Activated CD4-positive, alpha-beta T cell treated with anti-CD3 and anti-CD28 coated beads, Interleukin-2, amount 10 ng/mL, durations not matched to agents 7 days and 5 days (primary cell): ENCODE measurements at places on chromosomes 6 and 20.

GRCh38 chr6:139834232-139834631, 459.8 kb upstream of the CITED2 start:
- DNase-seq: no peak
- no peak overlapping the region for H3K4me3 ChIP-seq
- no peaks in the 10 kb centered on the region for H3K27me3 ChIP-seq
- H3K4me1 ChIP-seq: no peaks in the 10 kb centered on the region
- H3K36me3 ChIP-seq: no peaks in the 10 kb centered on the region

DNA sequence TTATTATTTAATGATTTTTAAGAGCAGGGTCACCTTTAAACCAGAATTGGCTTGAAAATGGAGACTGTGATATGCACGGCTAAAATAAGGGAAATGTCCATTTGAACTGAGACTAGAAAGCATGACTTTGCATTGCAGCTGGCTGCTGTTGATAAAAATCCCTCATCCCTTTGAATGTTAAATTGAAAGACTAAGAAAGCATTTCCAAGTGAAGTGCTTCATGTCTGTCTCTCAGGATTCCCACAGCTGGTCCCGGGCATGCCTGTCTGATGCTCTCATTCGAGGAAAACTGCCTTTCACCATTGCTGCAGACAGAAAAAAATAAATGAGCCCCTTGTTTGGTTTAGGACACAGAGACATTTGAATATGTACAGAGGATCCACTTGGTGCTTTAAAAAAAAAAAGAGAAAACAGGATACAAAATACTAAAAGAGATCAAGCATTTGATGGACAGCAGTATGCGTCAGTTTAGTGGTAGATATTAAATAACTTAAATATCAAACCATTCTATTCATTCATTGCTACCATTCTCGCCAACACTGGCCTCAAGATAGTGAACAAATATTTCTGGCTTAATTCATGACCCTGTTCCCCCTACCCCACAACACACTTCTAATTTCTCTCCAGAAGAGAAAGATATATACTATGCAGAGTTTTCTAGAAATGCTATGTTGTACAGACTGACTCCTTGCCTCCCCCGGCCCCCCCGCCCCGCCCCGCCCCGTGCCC, 55.0 kb downstream of the TBC1D7 start:
- peaks cover 4% of the 10 kb centered on the region for H3K27me3 ChIP-seq
- H3K4me1 ChIP-seq: peaks cover 18% of the 10 kb centered on the region
- DNase-seq: no peak

- no peak overlapping the region for H3K4me3 ChIP-seq
- DNase-seq: no peak
- no peaks in the 10 kb centered on the region for H3K36me3 ChIP-seq
- no peaks in the 10 kb centered on the region for H3K27me3 ChIP-seq
- H3K27ac ChIP-seq: no peak overlapping the region
These were observed 118.9 kb upstream of the NHSL1 start for GRCh38 chr6:138618168-138618567.

GRCh38 chr6:2196079-2196679, 49.2 kb downstream of the GMDS start:
- H3K36me3 ChIP-seq: peaks cover 4% of the 10 kb centered on the region
- no peaks in the 10 kb centered on the region for H3K27me3 ChIP-seq
- peak; percentile 57 for DNase-seq

- H3K36me3 ChIP-seq: no peaks in the 10 kb centered on the region
- no peak overlapping the region for H3K27ac ChIP-seq
- no peaks in the 10 kb centered on the region for H3K27me3 ChIP-seq
These were observed 600.0 kb downstream of the QKI start for GRCh38 chr6:164014346-164015087.

DNA sequence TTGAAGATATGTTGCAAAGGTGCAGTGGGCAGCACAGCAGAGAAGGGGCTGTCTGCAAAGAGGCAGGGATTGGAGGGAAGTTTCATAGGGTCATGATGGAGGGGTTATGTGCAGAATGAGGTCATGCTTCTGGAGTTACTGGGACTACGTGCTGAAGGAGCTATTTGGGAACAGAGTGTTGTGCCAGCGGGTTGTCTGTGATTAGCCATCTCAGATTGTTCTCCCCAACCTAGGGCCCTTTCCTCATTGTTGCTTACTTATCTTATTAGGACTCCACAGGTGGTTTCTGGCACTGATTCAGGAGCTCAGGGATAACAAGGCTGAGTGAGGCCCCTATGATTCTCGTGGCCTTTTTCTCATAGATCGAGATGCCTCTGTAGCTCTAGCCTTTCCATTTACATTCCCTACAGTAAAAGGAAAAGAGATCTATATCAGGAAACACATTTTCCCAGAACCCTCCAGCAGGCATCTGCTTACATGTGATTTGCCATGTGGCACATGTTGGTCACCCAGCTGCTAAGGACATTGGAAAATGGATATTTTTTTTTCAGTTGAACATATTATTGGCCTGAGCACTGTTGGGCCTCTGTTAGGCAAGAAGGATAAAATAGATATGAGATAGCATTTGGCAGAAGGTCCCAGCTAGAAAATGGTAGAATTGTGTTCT, 429.6 kb upstream of the PLCB4 start:
- no peaks in the 10 kb centered on the region for H3K27me3 ChIP-seq
- no peak overlapping the region for H3K4me3 ChIP-seq
- no peak overlapping the region for H3K27ac ChIP-seq
- no peak for DNase-seq
- no peaks in the 10 kb centered on the region for H3K36me3 ChIP-seq

- DNase-seq: no peak
- H3K4me3 ChIP-seq: no peak overlapping the region
- H3K36me3 ChIP-seq: no peaks in the 10 kb centered on the region
- no peak overlapping the region for H3K27ac ChIP-seq
- H3K4me1 ChIP-seq: no peaks in the 10 kb centered on the region
These were observed 50.8 kb downstream of the MC3R start for GRCh38 chr20:56299362-56299761.

- no peak for DNase-seq
- no peak overlapping the region for H3K27ac ChIP-seq
- H3K4me3 ChIP-seq: no peak overlapping the region
- no peaks in the 10 kb centered on the region for H3K27me3 ChIP-seq
These were observed 85.2 kb downstream of the DTNBP1 start for GRCh38 chr6:15577550-15578171.

GRCh38 chr6:113522376-113522775, 334.8 kb upstream of the MARCKS start:
- no peaks in the 10 kb centered on the region for H3K36me3 ChIP-seq
- no peaks in the 10 kb centered on the region for H3K4me1 ChIP-seq
- DNase-seq: no peak
- H3K27ac ChIP-seq: no peak overlapping the region
- H3K27me3 ChIP-seq: no peaks in the 10 kb centered on the region
- H3K4me3 ChIP-seq: no peak overlapping the region

- H3K27me3 ChIP-seq: no peaks in the 10 kb centered on the region
- no peak for DNase-seq
- no peak overlapping the region for H3K4me3 ChIP-seq
- peaks cover 18% of the 10 kb centered on the region for H3K4me1 ChIP-seq
These were observed 282.9 kb upstream of the RUNX2 start for GRCh38 chr6:45045253-45045601.

DNA sequence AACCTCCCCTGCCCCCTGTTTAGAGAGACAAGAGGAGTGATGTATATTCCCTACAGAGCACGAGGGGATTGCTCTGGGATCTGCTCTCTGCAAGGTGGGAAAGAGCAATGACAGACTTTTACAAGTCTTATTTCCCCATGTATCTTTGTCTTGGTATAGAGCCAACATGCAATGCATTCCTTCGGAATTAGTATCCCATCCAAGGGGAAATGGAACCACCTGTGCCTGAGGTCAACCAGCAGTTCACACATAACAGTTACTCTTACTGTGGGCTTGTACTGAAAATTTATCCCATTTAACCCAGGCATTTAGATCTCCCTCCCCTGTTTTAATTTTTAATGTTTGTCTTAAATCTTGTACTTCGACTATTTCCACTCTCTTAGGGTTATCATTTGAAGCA, 250.4 kb downstream of the C6orf118 start:
- no peak overlapping the region for H3K4me3 ChIP-seq
- no peaks in the 10 kb centered on the region for H3K4me1 ChIP-seq
- no peak overlapping the region for H3K27ac ChIP-seq
- no peak for DNase-seq
- no peaks in the 10 kb centered on the region for H3K36me3 ChIP-seq

- H3K27me3 ChIP-seq: no peaks in the 10 kb centered on the region
- H3K36me3 ChIP-seq: peaks cover 17% of the 10 kb centered on the region
- no peak for DNase-seq
These were observed 64.7 kb downstream of the TRAM2 start for GRCh38 chr6:52512199-52512598.

DNA sequence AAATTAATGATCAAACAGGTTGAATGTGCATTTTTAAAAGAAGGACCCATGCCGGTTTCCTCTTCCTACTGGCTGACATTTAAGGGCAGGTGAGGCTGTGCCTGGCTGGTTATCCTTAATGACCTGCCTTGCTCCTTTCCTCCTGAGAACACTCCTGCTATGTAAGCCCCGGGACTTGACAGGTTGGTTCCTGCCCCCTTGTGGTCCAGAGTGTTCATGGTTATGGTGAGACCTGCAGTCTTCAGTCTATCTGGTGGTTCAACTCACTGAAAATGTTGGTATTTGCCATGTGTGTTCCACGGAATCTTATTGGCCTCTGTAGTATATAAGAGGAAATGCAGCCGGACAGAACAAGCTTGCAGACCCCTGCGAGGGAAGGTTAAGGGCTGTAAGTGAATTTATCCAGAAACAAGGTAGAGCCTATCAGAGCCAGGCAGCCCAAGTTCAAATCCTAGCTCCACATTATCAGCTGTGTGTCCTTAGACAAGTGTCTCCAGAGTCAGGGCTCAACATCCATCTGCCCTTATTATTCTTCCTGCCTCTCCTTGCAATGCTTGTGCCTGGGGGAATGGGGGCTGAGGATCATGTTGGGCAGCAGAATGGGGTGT, 5.2 kb upstream of the BPIFA3 start:
- H3K27me3 ChIP-seq: peaks cover 15% of the 10 kb centered on the region
- H3K4me3 ChIP-seq: no peak overlapping the region
- peak; percentile 50 for DNase-seq
- H3K36me3 ChIP-seq: no peaks in the 10 kb centered on the region
- no peak overlapping the region for H3K27ac ChIP-seq

GRCh38 chr6:169654598-169655391, 47.0 kb downstream of the WDR27 start:
- peaks cover 14% of the 10 kb centered on the region for H3K4me1 ChIP-seq
- H3K4me3 ChIP-seq: peak overlapping the region; percentile 81
- H3K36me3 ChIP-seq: no peaks in the 10 kb centered on the region
- peak; percentile 70 for DNase-seq
- H3K27me3 ChIP-seq: no peaks in the 10 kb centered on the region

DNA sequence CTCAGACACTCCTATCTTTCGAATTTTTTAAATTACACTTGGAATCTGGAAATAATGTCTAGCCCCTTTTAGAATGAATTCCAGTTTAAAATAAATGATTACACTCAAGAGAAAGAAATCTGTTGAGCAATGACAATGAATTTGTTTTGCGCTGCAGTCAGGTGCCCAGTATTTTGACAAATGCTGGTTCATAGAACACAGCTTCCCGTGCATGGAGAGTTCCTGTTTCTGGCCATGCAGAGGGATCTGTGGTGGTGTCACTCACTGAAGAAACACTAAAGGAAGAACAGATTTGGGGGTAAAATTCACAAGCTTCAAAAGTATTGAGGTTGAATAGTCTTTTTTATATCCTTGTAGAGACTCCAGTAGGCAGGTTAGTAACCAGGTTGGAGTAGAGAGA, 113.4 kb upstream of the CEP85L start:
- H3K4me1 ChIP-seq: peaks cover 20% of the 10 kb centered on the region
- H3K36me3 ChIP-seq: no peaks in the 10 kb centered on the region
- no peak for DNase-seq
- H3K4me3 ChIP-seq: no peak overlapping the region

- peaks cover 3% of the 10 kb centered on the region for H3K27me3 ChIP-seq
- no peak overlapping the region for H3K27ac ChIP-seq
- no peak for DNase-seq
- no peak overlapping the region for H3K4me3 ChIP-seq
- H3K4me1 ChIP-seq: peaks cover 5% of the 10 kb centered on the region
These were observed 48.4 kb upstream of the DSN1 start for GRCh38 chr20:36821964-36822437.

- no peak overlapping the region for H3K4me3 ChIP-seq
- no peaks in the 10 kb centered on the region for H3K27me3 ChIP-seq
- H3K36me3 ChIP-seq: no peaks in the 10 kb centered on the region
These were observed 217.6 kb upstream of the HDDC2 start for GRCh38 chr6:125519367-125519766.

GRCh38 chr6:24632573-24632972, 13.4 kb downstream of the KIAA0319 start:
- peaks cover under 1% of the 10 kb centered on the region for H3K4me1 ChIP-seq
- no peak overlapping the region for H3K27ac ChIP-seq
- no peak overlapping the region for H3K4me3 ChIP-seq

DNA sequence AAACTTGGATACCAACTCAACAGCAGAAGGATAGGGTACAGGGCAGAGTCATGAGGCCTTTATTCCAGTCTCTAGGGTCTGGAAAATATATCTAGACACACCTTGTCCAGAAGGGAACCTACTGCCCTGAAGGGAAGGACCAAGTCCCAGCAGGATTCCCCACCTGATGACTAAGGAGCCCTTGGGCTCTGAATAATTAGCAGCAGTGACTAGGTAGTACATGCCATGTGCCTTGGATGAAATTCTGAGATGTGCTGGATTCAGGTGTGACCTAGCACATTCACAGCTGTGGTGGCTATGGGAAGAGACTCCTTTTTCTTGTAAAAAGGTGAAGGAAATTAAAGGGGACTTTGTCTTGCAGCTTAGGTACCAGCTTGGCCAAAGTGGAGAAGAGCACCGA, 364.3 kb upstream of the PTCHD4 start:
- no peaks in the 10 kb centered on the region for H3K27me3 ChIP-seq
- H3K4me1 ChIP-seq: no peaks in the 10 kb centered on the region
- no peak for DNase-seq
- no peak overlapping the region for H3K27ac ChIP-seq
- H3K36me3 ChIP-seq: no peaks in the 10 kb centered on the region

DNA sequence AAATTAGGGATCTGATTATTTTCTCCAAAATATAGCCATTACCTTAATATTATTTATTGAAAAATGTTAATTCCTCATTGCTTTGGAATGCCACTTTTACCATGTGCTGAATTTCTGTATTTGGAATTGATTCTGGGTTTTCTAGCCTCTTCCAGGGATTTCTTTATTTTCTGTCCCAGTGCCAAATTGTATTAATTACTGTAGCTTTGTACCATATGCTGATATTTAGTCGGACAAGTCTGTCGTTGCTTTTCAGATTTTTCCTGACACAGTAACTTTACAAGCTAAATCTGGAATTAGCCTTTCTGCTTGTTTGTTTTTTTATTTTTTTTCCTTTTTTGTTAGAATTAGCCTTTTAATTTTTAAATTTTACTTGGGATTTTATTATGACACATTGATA, 10.9 kb upstream of the TMEM14B start:
- H3K4me1 ChIP-seq: no peaks in the 10 kb centered on the region
- H3K4me3 ChIP-seq: no peak overlapping the region
- no peak for DNase-seq
- peaks cover 17% of the 10 kb centered on the region for H3K36me3 ChIP-seq
- H3K27ac ChIP-seq: no peak overlapping the region
